ENCODE measurements at places on chromosomes 5 and 9.
A peak's percentile ranks its signal among the peaks of the same experiment; 100 is the strongest.

DNA sequence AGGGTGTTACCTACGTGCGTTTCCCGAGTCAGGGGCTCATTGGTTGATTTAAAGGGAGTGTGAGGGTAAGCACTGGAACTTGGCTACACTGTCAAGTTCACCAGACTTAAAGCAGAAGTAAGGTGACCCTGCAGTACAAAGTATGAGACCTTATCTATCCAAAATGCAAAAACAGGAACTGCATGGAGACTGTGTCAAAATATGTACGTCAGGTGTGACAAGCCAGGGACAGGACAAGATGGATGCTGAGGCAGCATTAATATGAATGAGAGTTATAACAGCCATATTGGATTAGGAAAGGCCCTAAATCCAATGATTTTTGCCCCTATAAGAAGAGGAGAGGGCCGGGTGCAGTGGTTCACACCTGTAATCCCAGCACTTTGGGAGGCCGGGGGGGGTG is 15.4 kb upstream of the SUSD3 start:
- no peak for DNase-seq

GRCh38 chr9:97786341-97786740 is 66.7 kb upstream of the FOXE1 start:
- no peak for DNase-seq

- DNase-seq = no peak
Measured at GRCh38 chr5:38008198-38008597, 168.4 kb upstream of the GDNF start.

DNA sequence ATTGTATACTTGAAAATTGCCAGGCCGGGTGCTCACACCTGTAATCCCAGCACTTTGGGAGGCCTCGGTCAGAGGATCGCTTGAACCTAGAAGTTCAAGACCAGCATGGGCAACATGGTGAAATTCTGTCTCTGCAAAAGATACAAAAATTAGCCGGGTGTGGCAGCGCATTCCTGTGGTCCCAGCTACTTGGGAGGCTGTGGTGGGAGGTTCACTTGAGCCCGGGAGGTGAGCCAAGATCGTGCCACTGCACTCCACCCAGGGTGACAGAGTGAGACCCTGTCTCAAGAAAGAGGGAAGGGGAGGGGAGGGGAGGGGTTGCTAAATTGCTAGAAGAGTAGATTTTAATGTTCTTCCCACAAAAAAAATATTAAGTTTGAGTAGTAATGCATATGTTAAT is 53.2 kb downstream of the FNBP1 start:
- DNase-seq = peak; percentile 87

DNA sequence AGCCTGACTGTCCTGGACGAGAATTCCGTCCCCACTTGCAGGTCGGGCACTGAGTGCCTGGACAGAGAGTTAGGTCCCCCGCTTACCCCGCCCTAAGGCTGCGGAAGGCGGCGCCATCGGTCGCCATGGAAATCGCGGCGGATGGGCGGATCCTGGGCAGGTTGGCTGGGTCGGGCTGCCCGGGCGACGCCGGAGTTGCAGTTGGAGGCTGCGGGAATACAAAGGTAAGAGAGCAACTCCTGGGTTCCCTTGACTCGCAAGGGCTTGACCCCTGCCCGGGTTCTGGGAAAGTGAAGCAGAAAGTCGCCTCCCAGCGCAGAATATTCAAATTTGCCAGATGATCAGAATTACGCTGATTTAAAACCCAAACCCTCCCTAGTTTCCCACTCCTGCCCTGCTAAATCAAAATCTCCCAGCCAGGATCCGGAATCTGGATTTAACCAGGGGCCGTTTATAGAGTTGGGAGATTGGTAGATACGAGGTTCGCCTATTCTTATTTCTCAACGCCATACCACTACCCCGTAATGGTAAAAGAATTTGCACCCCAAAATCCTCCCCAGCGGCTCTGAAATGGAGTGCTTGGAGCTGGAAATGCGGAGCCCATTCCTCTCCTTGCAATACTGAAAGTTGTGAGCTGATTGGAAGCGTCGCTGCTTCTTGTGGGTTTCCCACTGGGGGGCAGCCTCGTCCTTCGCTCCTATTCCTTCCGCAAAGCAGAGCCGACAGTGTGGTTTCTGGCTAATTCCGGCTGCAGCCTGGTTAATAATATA is 156.4 kb upstream of the RASEF start:
- peak; percentile 67 for DNase-seq

DNA sequence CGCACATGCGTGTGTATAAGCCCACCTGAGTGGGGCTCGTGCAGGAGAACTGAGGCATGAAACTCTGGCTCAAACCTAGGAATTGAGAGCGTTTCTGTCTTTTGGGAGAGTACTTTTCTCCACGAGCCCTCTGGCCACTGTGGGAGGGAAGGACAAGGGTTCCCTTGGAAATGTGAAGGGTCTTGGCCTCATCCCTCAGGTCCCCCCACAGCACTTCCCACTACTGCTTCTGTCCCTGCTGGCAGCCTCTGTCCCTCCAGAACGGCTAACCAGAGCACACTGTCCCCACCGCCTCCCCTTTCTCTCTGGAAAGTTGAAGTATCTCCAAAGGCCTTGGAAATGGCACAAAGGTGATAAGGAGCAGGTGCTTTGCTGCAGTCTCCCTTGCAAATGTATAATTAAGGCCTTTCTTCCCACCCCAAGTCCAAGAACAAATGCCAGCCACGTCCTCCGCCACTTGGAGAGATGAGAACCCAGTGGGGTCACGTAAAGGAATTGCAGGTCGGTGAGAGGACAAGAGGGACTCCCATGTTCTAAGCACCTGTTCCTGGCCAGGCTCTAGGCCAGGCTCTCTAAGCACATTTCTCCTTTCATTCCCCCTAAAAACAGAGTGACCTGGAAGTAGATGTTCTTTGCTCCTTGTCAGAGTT is 107.9 kb upstream of the LMX1B start:
- no peak for DNase-seq

- no peak for DNase-seq
Measured at GRCh38 chr5:180736536-180736935, 3.3 kb downstream of the OR2Y1 start.

DNA sequence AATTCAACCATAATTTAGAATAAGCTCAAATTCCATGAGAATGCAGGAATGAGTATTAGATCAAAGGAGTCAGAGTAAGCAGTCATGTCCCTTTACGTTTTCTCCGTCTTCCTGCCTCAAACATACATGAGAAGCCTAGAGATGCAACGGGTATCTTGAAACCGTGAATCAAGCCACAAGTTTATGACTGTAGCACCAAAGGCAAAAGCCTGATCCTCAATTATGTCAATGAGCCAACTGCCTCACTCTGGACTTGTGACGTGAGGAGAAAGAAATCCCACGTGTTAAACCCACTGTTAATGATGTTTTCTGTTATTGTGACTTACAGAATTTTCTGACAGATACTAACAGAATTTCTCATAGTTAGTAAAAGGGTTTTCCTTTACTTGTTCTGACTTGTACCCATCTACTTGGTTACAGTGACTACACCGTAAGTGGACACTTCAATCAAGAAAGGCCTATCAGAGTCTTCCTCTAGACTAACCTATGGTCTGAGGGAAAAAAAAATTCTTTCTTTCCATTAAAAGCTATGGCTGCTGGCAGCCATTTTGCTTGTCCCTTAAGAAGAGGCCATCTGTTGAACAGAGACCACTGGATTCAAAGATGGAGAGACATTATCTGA is 35.3 kb upstream of the HK3 start:
- DNase-seq = no peak

DNA sequence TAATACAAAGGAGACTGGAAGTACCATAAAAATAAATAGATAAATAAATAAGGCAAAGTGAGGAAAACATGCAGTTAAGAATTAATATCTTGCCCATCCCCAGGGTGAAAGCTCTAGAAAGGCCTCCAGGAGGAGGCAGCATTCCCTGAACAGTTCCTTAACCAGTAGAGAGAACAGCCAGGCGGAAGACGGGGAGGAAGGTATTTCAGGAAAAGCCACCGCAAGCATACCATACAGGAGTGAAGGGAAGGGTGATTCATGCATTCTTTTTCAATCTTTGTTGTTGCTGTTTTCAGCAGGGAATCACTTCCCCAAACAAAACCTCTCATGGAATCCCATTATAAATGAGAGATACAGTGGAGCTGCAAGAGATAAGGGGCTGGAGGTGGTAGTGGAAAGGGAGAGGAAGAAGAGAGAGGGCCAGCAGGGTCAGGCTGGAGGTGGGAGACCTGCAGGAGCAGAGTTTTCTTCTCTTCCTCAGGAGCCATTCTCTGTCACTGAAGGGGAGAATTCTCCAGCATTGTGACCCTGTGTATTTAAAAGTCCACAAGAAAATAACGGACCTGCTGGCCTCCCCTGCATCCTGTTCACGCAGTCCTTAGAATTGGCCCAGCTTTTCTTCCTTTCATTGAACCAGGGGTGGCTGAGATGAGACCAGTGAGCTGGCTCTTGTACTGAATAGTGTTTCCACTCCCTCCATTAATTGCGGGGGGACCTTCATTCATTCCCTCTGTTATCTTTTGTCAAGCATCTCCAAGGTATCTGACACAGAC is 255.9 kb downstream of the FAM114A2 start:
- peak; percentile 58 for DNase-seq

- no peak for DNase-seq
Measured at GRCh38 chr5:164651546-164652275, 1146.3 kb downstream of the MAT2B start.

DNA sequence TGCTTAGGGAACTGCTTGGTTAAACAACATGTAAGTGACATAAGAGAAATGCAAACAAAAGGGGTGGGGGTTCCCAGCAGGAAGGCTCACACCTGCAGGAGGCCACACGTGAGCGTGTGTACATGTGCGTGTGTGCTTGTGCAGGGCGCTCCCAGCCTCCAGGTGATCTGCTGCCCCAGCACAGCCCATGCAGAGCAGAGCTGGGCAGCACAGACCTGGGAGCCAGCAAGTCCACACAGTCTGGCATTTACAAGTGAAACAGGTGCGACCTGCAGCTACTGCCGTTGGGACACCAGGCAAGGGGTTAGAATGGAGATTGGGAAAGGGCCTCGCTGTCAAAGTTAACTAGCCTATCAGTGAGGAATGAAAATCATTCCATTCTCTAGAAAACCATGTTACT is 41.8 kb downstream of the GRAMD2B start:
- DNase-seq = no peak

DNA sequence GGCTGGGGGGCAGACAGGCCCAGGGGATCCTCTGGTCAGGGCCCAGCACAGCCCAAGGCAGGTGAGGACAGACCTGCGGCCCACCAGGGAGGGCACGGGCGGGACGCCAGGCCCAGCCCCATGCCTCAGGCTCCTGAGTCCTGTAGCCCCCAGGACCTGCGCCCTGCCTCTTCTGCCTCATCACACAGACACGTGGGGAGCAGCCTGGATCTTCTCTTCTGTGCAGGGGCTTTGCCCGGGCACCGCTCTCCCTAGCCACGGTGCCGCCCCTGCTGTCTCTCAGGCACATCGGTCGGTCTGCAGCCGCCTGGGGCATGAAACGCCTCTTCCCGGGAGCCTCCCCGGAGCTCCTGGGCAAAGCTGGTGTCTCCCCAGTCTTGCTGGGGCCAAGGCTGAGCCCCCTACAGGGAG is 40.2 kb upstream of the EGFL7 start:
- no peak for DNase-seq

GRCh38 chr9:93022066-93022465 is 36.4 kb upstream of the SUSD3 start:
- no peak for DNase-seq

- no peak for DNase-seq
Measured at GRCh38 chr9:132184124-132184523, 22.3 kb downstream of the NTNG2 start.

GRCh38 chr9:68996462-68996861 is 17.5 kb downstream of the PRKACG start:
- no peak for DNase-seq

DNA sequence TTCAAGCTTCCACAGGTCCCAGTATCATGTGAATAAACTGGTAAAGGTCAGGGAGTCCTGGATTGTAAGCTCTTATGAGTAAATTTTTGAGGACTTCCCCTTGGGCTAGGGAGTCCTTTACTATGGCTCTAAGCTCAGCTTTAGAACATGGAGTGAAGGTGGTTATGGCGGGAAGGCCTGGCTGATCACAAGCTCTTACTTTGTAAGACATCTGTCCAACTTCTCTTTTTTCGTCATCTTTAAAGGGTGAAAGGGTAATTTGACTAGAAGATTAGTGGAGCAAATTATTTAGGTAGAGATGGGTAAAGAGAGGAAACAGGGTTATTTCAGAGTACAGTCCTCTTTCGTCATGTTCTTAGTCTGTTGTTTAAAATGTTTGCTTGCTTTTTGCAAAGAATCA is 155.4 kb downstream of the AOPEP start:
- DNase-seq = no peak

GRCh38 chr5:113405530-113405929 is 29.3 kb downstream of the TSSK1B start:
- no peak for DNase-seq

GRCh38 chr5:178069909-178070308 is 43.4 kb upstream of the N4BP3 start:
- DNase-seq = no peak

- DNase-seq = no peak
Measured at GRCh38 chr9:125902831-125903512, 155.8 kb downstream of the PBX3 start.

GRCh38 chr9:120876842-120877240 is at the start of gene PHF19:
TSS of gene PHF19 (minus strand) at chr9:120877188. CDS start at chr9:120874741, 2,447 bp downstream.
- DNase-seq = peak; percentile 61

- DNase-seq = peak; percentile 56
Measured at GRCh38 chr5:108747774-108748400, at the start of gene FER. TSS of gene FER (plus strand) at chr5:108747897. CDS start at chr5:108798183, 50,286 bp downstream.

DNA sequence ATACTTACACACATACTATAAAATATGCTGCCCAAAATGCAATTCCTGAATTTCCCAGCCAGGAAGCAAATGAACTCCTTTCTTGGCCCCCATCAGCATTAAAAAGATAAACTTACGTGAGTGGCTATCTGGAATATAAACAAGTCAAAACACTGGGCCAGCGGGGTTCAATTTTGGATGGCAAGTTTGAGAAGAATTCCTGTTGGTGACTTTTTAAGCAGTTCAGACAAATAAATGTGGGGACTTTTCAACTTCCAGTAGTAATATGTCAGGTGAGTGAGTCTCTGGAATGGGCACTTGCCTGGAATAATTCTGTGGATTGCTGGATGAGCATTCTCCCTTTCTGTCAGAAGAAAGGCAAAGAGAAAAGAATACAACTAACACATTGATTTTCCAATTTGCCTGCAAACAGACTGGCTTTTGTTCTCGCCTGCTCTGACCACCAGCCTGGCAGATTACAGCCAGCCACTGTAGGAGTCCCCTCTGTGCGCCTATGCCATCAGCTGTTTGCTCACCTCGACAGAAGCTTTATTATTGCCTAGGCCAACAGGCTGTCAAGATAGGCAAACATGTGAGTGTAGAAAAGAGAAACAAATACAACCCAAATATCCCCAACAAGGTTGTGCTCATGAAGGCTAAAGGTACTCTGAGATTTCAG is 78.6 kb downstream of the MRPS27 start:
- no peak for DNase-seq

- no peak for DNase-seq
Measured at GRCh38 chr9:38380230-38380871, 12.2 kb upstream of the ALDH1B1 start.
